ENCODE measurements at places on chromosomes 5 and 9.
A peak's percentile ranks its signal among the peaks of the same experiment; 100 is the strongest.

GRCh38 chr9:82996941-82997340 is 66.0 kb downstream of the RASEF start:
- no peak for DNase-seq

- no peak for DNase-seq
These were observed 179.3 kb downstream of the HINT1 start for GRCh38 chr5:130985776-130986175.

- peak; percentile 48 for DNase-seq
These were observed at the start of gene PTPRD for GRCh38 chr9:10612641-10613398. TSS of gene PTPRD (minus strand) at chr9:10613002.

DNA sequence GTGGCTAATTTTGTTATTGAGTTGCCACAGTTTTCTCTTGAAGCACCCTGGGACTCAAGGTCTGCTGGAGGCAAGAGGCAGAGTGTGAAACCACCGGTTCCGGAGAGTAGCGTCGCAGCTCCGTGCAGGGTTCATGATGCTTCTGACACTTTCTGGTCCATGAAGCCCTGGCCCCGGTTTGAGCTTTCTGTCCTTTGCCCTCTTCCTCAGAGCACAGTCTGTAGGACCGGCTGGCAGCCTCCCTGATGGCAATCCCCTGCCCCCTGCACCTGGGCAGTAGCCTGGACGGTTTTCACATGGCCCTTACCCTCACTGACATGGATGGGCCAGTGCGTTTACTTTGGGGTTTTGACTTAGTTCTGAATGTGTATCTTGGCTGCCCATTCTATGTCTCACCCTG is 111.9 kb downstream of the PJA2 start:
- no peak for DNase-seq

DNA sequence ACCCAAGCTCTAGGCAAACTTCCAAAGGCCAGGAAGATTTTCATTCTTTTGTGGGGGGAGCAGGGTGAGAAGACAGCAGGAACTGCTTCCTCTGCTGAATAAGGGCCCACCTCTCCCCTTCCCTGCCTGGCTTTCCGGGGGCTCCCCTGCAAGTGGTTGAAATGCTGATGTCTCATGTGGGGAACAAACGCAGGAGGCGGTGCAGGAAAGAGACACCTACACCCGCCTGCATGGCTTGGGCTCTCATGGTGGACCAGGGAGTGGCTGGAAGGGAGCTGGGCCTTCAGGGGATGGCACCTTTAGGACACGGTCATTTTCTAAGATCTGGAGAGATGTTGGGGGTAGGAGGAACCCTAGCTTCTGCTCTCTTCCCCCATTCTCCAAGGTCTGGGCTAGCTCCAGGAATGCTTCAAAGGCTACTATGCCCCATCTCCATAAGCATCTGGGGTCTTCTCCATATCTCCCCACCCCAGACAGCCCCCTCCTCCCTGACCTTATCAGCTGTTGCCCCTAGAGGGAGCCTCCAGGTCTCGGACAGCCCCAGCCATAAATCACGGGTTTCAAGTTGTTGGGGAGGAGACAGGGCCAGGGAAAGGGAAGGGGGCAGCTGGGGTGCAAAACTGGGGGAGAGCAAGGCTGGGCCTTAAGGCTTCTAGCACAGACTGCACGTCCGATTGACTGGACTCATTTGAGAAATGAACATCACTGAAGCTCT is 76.6 kb downstream of the PSD2 start:
- no peak for DNase-seq

- DNase-seq, result no peak
These were observed 9.6 kb downstream of the TLE4 start for GRCh38 chr9:79581388-79581787.

DNA sequence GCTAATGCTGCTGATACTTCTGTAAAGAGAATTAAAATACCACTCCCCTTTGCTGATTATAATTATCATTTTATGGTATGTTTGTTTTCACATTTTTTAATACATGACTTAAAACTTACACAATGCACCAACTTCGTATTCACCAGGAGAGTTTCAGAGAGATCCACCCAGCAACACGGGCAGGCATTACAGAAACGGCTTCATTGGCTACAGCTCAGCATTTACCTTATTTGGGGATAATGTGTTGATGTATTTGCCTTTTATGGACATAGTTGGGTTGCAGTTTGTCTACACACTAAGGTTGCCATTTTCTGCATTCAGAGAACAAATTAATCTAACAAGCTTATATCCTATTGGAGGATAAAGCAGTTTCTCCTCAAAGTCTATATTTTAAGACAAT is 423.6 kb downstream of the PRDM9 start:
- DNase-seq, result no peak

DNA sequence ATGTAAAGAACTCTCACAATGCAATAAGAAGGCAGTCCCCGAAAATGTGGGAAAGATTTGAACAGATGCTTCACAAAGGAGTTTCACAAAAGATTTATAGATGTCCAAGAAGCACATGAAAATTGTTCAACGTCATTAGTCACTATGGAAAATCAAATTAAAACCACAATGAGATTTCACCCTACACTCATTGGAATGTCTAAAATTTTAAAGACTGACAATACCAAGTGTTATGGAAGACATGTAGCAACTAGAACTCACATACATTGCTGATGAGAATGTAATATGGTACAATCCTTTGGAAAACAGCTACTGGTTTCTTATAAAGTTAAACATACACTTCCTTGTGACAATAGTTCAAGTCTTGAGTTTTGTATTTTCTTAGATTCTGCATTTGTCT is 11.0 kb upstream of the RECK start:
- DNase-seq, result no peak

DNA sequence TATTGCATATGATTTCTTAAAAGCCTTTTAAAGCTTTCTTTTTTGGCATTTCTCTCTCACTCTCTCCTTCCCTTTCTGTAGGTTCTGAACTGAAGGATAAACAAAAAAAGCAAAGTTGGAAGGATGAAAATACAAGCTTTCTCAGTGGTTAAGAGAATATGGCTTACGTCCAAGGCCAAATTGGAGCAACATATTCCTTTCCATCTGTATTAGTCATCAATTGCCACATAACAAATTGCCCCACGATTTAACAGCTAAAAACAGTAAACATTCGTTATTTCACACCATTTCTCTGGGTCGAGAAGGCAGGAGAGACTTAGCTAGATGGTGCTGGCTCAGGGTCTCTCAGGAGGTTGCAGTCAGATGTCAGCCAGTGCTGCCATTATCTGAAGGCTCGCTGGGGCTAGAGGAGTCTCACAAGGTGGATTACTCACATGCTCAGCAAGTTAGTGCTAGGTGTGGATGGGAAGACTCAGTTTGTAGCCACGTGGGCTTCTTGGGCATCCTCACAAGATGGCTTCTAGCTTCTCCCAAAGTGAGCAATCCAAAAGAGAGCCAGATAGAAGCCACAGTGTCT is 2.0 kb upstream of the ROR2 start:
- no peak for DNase-seq

DNA sequence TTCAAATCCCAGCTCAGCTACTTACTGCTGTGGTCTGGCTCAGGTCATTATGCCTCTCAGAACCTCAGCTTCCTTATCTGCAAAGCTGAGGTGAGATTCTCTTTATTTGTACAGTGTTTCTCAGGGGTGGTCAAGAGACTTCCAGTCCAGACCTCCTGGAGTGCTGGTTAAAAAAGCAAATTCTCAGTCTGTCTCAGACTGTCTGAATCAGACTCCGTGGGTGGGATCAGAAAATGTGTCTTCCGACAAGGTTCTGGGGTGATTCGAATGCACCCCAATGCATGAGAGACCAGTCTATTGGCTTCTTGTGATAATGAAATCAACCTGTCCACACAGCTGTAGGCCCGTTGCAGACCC is 137.7 kb upstream of the SMIM23 start:
- DNase-seq, result no peak

DNA sequence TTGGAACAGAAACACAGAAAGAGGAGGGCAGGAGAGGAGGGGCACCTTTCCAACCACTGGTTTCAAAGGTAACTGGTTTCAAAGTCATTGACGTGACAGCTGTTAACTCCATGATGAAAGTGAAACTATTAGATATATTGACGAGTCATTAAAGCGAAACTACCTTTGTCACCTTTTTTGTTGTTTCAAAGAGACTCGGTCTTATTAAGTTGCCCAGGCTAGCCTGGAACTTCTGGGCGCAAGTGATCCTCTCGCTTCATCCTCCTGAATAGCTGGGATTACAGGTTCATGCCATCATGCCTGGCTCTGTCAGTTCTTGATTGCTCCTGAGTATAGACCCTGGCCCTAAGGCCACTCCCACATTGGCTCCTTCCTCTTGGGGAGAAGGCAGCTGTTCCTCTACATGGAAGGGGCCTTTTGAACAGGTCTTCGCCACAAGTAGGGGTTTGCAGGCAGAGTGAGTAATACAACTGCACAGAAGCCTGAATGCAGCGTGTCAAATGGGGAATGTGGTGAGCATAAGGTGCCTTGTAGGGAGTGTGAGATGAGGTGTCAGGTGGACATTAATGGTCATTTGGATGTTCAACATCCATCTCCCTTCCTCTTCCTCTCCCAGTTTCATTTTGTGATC is 3.4 kb upstream of the F12 start:
- no peak for DNase-seq

GRCh38 chr9:75823151-75823550 is 67.3 kb upstream of the PCSK5 start:
- DNase-seq, result no peak

GRCh38 chr5:96919754-96920197 is 16.1 kb upstream of the LNPEP start:
- no peak for DNase-seq

DNA sequence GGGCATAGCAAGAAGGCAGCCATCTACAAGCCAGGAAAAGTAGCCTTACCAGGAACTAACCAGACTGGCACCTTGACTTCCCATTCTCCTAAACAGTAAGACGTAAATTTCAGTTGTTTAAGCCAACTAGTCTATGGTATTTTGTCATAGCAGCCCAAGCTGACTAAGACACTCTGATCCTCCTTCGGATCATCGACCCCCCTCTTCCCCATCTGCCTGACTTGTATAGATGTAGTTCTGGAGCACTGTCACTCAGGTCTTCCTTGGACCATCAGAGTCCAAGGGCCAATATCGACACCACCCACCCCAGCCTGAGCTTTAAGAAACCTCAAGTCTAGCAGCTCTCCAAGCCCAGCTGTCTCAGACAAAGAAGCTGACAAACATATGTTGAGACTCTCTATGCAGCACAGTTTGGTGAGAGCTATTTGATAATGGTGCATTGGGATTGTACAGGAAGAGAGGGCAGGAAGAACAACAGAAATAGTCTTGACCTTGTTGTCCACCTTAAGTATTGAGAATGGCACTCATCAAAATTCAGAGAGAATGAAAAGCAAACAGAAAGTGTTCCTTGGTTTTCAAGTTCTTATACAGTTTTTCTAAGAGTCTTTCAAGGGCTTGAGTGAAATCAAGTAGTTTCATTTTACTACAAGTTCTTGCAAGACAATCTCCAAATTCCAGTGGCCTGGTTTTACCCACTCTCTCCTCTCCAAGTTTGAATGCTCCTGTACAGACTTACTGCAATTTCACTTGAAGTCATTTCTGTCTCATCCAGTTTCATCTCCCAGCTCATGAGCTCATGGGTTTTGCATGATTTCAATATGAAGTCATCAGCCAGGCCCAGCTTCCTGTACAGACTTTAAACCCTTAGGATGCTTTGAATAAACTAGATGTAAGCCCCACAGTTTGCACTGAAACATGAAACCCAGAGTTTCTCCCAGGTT is 122.3 kb upstream of the RAI14 start:
- DNase-seq, result no peak

- DNase-seq, result no peak
These were observed 23.0 kb upstream of the CTSL start for GRCh38 chr9:87702921-87703320.

DNA sequence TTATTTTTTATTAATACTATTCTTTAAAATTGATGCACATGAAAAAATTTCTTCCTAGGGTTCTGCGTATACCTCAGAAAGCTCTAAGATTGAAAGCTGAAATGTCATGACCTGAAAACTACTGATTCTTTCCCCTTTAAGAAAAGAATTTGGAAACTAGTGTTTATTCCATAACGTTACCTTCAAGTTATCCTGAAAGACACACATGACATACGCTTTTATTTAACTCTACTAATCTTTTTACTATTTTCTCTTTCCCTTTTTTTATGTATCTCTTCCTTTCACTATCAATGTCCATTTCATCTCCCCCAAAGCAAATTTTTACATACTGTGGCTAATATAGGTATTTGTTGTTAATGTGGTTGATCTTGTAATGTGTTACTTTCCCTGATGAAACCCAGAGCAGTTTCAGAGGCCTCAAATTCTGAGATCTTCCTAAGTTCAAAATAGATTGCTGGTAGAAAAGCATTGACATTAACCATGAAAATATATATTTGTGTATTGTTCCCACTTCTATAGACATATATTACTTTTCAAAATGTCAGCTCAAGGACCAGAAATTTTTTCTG is 7.4 kb downstream of the NIPBL start:
- DNase-seq, result no peak

DNA sequence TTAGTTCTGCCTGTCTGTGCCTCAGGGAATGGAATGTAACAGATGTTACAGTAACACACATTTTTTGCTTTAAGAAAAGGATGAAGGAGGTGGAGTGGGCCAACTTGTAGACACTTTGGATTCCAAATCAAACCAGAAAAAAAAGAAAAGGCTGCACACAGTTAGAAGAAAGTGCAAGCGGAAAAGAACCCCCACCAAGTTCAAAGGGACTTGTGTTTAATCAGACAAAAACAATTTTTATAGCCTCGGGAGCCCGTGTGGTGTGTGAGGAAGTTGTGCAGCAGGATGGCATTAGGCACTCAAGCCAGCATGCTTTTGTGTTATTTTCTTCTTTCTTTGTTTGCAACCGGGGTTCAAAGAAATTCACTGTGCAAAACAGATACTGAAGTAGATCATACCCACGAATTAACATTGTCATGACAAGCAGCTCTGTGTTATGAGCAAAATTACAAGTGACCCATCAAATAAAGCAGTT is 189.5 kb downstream of the SEMA5A start:
- DNase-seq, result no peak

DNA sequence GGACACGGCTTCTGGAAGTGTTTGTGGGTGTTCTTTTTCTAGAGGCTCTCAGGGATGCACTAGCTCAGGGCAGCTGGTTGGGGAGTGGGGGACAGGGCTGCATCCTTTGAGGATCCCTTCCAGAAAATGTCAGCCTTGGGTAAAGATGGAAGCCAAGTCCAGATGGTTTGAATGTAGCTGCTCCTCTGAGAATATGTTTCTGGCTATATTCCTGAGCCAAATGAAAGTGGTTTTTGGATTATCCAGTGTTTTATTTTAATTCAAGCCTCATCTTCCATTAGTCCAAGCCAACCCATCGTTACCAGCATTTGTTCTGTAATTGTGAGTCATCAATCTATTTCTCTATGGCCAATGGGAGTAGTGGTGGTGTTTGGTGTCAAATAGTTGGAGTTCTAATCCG is 70.4 kb downstream of the SPRY4 start:
- no peak for DNase-seq

DNA sequence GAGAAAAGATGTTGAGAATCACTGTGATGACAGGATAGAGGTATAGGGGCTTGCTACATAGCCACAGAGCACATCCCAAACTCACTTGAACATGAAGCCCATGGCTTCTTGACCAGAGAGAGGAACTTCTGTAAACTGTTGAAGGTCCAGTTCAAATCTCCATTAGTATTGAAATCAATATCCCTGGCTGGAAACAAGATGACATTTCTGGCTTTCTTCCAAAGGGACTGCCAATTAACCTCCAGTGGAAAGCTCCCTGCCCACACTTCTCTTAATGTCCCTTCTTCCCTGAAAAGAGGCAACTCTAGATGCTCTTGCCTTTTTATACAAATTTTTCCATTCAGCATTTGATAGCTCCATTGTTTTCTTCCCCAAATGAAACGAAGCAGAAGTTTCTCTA is 612.1 kb downstream of the EBF1 start:
- no peak for DNase-seq
